Activated CD8-positive, alpha-beta memory T cell treated with anti-CD3 and anti-CD28 coated beads for 1 hour (primary cell): ENCODE measurements at places on chromosomes 5 and 9.

DNA sequence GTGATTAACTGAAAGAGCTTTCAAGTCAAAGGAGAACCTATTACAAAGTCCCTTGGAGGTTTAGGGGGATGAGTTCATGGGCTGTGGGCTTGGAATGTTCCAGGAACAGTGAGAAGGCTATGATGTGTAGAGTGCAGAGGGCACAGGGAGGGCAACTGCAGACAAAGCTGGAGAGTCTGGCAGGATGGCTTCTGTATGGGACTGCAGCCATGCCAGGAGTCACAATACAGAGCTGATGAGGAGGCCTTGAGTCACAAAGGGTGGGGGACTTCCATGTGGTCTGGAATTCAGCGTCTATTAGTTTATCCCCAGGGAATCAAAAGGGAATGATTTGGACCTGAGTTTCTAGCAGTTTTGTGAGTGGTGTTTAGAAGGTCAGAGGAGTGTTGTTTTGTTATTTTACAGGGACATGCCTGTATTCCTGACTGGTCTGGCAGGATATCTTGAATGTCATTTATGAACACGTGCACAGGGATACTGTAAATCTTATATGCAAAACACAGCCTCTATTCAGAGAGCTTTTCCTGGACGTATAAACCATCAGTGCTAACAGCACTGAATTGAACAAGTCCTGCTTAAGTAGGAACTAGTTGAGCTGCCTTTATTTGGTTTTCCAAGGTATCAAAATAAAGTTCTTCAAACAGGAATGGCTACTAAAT, 14.3 kb upstream of the TEK start:
- DNase-seq = no peak

DNA sequence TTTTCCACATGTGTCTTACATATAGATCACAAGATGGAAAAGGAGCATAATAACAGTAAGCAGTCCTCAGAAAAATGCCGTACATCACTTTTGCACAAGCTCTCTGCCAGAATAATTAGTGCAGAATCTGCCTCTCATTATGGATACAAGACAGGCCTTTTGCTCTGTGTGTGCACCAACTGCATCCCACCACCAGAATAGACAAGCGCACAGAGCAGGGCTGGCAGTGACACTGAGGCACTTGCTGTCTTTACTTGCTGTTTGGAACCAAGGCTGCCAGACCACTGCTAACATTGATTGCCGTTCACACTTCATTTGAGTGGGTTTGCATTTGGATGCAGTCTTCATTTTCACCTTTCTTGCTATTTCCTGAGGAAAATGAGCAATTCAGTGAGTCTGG, 741.3 kb downstream of the TLE1 start:
- DNase-seq = no peak

GRCh38 chr9:130542457-130543228, 36.7 kb upstream of the FUBP3 start:
- no peak for DNase-seq

DNA sequence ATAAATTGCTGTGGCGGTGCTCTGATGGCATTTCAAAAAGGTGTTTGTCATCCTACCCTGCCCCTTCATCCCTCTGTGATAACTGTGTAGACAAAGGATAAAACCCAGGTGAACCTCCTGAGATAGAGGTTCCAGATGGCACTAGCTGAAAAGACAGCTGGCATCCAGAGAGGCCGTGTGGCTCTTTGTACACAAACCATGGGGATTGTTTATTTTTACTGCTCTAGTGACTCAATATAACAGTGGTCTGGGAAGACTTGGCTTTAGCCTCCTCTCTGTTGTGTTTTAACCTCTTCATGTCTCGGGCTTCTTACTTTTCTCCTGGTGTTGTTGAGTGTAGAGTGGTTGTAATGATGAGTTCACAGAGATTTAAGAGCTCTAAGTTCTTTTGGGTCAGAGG, 48.8 kb downstream of the SH3GL2 start:
- DNase-seq = no peak

DNA sequence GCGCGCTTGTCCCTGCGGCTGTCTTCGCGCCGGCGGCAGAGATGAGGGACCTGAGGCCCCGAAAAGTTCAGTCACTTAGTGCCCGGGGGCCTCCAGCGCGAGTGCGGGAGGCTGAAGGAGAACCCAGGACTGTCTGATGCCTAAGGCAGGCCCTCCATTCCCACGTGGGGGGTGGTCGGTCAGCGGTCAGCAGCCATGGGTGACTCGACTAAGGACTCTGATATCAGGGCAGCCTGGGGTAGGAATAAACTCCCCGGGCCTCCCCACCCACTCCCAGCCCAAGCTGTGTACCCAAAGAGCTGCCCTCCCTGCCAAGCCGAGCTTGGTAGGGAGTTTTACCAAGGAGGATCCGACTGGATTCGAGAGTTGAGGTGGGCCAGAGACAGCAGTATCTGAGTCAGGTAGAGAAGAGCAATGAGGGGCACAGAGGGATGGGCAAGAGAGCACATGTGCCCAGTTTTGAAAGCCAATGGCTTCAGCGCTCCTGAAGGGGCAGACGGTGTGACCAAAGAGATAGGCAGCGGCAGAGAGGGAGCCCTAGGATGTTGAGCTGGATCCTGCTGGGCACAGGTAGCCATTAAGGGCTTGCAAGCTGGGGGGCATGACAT, 787 bp downstream of the FGFR4 start:
- DNase-seq = no peak

DNA sequence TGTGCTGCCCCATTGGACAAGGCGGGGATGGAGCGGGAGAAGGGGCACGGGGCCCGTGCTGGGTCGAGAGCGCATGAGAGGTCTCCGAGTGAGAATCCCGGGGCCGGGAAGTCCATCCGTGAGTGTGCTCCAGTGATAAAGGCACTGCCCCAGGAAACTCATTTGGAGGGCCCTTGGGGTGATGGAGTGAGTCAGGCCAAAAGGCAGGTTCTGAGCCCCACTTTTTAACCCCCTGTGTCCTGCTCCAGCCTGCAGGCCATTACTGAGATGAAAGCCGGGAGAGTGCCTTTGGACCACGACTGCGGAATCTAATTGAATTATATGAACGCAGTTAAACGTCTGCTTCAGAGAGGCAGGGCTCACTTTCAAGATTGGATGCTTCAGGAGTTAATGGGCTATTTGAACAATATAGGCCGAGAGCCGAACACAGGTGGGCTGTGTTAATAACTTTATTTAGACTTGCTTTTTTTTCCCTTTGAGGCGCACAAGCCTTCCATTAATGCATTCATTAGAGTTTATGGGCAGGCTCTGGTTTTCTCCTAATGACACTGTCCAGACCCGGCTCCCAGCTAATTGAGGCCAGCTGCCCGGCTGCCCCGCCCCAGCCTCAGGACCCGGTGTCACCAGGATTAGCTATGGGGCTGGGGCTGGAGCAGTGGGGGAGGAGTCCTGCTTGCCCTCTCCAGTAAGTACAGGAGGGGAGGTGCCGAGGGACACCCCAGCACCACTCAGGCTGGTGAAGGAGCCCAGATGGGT, 79.1 kb upstream of the LMX1B start:
- DNase-seq = no peak

DNA sequence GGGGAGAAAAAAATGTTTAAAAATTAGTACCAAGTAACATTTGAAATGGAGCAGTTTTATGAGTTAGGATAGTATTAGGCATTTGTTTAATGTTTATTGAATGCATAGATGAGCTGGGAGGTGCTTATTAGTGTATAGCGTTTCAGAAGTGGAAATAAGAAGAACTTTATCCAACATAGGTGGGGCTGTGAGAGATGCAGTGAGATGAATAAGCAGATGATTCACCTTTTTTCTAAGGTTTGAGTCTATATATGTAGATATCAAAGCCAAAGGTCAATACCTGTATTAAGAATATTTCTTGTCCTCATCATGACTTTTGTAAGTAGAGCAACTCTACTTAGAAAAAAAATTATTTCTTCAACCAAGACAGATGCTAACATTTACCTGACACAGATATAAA, 54.6 kb upstream of the POU4F3 start:
- no peak for DNase-seq

DNA sequence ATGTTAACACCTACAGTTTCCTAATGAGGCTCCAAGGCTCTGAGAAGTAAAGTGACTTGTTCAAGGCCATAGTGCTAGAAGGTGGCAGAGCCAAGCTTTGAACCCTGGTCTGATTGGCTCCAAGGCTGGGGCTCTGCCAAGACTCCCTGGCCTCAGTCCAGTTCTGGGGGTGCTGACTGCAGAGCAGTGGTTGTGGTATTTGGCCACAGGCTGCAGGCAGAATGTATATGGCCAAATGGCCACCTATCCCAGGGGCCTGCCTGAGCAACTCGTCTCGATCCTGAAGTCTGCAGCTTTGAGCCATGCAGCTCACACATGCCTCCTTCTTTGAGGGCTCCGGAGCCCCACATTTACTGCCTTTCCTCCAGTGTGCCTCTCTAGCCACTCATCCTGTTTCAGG, 9.7 kb upstream of the NEK6 start:
- DNase-seq = no peak

- DNase-seq = no peak
Measured at GRCh38 chr9:109381011-109381729, 60.3 kb upstream of the EPB41L4B start.

GRCh38 chr5:90342576-90342975, 67.0 kb downstream of the CETN3 start:
- DNase-seq = no peak
